CD4-positive, alpha-beta memory T cell (primary cell): ENCODE measurements at places on chromosomes 3 and 15. TPM values are rescaled to one million over a fixed set of nuclear protein-coding genes. Genes with fewer than 3 reads are reported as not detected.

The IQCF5 gene
- polyA plus RNA-seq: not detected

The TRIM42 gene
- polyA plus RNA-seq: not detected

The GOLGA6L9 gene
- polyA plus RNA-seq: 0.11 TPM

The GOLGA6B gene
- polyA plus RNA-seq: not detected

The SLC51A gene
- not detected for polyA plus RNA-seq

DNA sequence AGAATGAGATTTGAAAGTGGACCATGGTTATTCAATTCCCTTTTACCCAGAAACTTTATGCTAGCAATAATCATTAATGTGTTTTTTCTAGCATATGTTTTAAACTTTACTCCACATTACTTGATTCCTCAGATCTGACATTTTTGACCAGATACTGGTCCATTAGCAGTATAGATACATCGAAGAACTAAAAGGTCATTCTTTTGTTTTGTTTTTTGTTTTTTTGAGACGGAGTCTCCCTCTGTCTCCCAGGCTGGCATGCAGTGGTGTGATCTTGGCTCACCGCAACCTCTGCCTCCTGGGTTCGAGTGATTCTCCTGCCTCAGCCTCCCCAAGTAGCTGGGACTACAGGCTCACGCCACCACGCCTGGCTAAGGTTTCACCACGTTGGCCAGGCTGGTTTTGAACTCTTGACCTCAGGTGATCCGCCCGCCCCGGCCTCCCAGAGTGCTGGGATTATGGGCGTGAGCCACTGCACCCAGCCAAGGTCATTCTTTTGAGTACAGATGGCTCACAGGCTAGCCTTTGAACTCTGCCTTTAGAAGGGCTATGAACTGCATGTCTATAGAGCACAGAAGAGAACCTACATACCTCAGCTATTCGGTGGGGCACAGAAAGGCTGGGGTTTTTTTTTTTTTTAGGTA is 28.6 kb downstream of the CHP1 start:
- no peak for DNase-seq

GRCh38 chr15:31316135-31316795 is 10.4 kb upstream of the KLF13 start:
- no peak for DNase-seq

DNA sequence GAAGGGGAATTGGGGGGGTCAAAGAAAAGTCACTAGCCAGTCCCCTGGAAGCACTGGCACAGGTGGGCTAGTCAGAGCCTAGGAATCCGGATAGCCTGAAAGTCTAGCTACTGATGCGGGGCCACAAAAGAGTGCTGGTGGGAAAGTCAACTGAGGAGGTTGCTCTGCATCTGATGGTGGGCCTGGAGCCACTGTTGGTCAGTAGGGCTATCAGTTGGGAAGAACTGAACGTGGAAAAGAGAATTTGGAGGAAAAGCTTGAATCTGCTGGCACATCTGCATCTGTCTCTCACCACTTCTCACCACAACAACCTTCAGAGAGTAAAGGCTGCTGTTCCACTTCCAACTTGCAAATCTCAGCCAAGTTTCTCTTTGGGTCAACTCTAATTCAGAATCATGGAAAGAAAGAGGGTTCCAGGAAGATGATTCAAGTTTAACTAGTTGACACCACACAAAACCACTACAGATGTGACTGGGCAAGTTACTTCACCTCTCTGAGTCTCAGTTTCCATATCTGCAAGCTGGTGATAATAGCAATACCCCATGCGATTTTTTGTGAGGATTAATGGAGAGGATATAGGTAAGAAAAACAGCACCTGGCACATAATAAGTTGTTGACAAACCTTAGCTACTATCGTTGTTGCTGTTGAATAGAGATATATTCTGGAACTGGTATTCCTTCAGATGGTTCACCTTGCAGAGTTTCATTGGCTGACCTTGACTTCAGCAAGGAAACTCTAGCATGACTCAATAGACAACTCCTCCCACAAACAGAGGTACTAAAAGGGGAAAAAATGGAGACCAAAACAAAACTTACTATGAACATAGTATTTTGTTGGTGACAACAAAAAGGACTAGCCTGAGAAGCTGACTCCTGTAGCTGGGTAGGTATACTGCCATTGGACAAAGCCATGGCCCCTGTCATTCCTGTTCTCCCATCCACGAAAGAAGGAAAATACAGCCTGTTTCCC is 280.2 kb upstream of the STT3B start:
- DNase-seq: no peak

GRCh38 chr3:141526709-141527108 is 39.9 kb downstream of the RASA2 start:
- no peak for DNase-seq

- no peak for DNase-seq
Observed at GRCh38 chr3:109413049-109413448, 75.7 kb upstream of the DPPA4 start.

DNA sequence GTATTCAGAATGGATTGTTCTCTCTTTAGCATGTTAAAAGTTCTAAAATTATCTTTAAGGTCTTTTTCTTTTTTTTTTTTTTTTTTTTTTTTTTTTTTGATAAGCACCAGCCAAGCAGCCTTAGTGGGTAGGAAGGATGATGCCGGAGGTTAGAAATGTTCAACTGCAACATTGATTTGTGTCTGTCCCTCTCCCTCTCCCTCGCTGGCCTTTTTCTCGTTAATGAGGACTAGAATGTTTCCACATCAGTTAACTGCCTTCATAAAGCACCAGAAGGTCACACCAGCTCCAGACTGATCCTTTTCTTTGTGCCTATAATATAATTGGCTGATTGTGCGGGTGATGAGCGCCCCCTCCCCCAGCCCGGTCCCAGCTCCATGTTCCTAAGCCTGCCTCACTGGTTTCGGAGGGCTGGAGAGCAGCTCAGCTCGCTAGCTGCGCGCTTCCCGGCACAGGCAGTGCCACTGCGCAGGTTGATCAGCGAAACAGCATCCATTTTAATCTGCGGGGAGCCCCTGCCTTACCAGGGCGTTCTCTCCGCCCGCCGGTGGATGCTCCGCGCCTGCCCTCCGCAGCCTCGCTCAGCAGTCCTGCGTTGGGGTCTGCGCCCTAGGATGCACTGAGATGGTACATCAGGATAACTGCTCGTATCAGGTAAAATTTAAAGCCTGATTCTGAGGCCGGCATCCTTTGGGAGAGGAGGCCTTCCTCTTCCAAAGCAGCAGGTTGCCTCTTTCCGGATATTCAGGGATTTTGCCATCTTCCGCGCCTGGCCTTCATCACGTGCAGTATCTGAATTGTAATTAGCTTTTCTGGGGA is 148.9 kb upstream of the IL12A start:
- DNase-seq: no peak

DNA sequence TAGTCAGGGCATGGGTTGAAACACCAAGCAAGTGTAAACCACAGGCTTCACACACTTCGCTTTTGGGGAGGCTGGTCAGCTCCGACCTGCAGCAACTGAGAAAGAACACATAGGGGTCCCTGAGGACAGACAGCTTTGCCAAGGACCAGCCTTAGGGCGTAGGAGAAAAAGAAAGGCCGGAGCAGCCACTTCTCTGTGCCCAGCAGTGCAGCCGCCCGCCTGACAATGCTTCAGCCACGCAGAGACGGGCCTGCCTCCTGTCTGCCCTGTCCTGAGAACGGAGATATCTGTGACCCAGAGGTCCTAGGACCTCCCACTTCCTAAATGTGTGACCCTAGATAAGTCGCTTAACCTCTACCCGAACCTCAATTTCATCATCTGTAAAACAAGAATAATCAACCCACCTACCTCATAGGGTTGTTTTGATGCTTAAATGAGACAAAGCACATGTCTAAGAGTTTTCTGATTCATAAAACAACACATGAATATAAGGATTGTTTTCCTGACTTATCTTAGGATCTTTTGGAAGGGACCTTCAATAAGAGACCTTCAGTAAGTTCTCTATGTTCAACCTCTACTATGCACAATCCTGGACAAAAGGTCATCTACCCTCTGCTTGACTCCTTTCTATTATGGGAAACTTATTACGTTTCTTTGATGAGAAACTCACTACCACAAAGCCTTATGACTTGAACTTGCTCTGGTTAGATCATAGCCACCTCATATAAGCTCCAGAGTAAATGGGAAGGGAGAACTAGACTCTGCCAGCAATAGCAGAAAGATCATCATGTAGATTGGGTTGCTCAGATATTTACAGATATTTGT is 32.9 kb upstream of the RFTN1 start:
- no peak for DNase-seq

DNA sequence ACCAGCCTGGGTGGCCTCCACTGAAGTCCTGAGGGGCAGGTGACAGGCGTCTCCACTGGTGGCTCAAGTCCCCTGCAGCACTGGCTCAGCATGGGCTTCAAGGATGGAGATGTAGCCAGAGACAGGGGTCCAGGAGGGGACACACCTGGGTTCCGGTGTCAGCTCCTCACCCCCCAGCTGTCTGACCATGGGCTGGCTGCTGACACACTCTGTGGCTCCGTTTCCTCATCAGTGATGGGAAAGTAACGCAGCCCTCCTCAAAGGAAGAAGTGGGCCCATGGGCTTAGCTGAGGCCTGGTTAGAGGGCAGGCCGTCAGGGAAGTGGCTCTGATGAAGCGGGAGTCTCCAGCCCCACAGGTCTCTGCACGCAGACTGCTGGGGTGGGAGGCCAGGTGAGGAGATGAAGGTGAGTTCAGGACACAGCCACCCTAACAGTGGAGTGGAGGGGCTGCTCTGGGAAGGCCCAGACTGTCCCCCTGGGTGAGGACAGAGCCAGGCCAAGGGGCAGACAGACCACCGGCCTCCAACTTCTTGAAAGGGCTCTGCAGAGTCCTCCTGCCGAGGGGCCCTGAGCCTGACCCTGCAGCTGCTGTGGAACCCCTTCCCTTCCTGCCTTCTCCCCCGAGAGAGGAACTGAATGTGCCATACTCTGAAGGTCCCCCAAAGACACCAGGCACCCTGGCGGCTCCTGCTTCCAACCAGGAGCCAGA is 24.0 kb downstream of the PSTPIP1 start:
- no peak for DNase-seq

DNA sequence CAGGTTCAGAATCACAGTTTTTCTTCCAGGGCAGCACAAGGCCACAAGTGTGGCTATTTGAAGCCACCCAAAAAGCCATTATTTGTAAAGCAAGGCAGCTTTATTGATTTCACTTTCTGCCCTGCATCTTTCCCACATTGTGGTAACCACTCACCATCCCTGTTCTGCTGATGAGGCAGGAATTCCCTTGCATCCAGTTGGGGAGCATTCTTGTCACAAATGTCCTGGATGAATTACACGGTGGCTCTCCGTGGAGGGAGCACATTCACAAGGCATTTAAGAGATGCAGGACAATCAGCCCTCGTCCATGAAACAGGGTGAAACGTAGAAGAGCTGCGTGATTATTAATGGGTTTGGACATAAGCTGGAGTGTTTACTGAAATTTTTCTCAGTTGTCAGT is 111.2 kb downstream of the APBA2 start:
- DNase-seq: no peak

- DNase-seq: no peak
Observed at GRCh38 chr15:89462198-89462912, 34.0 kb downstream of the RHCG start.

GRCh38 chr3:6860149-6860953 is 564 bp upstream of the GRM7 start:
- no peak for DNase-seq

GRCh38 chr3:185767002-185767688 is 57.7 kb downstream of the IGF2BP2 start:
- no peak for DNase-seq

- DNase-seq: no peak
Observed at GRCh38 chr3:115693868-115694267, 70.6 kb downstream of the GAP43 start.
